ENCODE measurements at places on chromosomes 2 and 18.

DNA sequence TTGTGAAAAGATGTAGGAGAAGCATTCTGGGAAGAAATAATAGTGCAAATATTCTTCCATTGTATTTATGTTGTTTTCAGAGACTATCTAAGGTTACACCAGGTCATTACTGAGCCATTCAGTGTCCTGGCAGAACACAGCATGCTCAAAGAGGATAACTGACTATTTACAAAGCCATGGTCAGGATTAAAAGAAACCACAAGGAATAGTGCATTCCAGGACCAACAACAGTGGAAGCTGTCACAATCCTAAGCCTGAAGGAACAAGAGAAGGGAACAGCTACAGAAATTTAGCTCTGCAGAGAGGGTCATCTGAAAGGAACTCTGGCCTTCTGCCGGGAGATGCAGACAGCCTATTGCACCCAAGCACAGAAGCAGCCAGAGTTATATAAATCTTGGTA, 116.7 kb downstream of the DSC3 start:
- DNase-seq, result no peak

DNA sequence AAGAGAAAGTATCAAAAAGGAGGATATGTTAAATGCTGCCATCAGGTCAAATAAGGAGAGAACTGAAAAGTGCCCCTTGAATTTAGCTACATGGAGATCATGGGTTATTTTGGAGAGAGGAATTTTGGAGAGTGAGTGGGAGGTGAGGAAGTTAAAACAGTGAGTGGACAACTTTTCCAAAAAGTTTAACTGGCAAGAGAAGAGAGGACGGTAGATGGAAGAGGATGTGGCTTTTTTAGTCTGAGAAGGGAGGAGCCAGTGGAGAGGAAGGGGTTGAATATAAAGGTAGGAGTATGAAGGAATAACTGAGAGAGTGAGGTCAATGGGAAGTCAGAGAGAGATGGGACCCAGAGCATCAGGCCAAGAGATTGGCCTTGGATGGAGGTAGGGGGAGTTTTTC, 62.5 kb upstream of the NFE2L2 start:
- no peak for DNase-seq

- DNase-seq, result no peak
Measured at GRCh38 chr18:79111483-79111882, 42.3 kb downstream of the ATP9B start.

DNA sequence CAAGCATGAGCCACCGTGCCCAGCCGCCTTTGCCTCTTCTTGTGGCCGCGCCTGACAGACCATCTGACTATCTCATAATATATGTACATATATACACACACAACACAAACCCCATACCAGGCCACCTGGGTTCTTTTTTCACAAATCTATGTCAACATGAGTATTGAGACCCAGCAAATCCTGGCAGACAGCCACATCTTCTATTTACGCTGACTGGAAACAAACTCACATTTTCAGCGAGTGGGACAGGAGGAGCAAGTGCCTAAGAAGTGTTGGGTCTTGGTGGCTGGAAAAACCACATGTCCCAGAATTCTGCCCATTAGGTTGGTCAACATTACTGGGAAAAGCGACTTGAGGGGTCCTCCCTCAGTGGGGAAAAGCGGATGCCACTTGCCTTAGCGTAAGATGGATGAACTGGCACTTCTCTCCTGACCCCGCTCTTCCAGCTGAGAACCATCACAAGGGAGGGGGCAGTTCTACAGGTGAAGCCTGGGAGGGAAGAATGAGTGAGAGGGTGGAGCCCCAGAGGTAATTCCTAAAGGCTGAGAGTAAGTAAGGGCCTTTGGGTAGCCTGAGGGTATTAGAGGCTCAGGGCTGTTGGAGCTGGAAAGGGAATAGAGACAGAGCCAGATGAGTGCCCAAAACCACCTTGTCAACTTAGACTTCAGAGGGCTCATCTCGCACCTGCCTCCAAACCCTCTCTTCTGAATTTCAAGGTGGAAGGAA, 1.9 kb downstream of the SCYGR3 start:
- DNase-seq, result no peak

DNA sequence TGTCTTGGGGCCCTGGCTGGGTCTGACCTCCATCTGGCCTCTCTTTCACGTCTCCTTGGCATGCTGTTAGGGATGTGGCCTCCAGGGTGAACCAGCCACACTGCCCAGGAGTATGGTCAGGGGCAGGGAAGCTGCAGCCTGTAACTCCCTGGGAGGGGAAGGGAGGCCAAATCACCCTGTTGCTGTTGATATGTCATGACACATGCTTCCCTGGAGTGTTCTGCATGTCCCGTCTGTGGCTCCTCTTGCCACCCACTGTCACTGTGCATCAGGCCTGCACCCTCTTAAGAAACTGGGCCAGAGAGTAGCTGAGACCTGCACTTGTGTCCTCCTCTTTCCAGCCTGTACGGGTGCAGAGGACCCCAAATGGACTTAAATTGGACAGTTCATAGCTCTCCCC, 221.3 kb downstream of the FHOD3 start:
- no peak for DNase-seq
